A673 (cell line): ENCODE measurements at places on chromosomes 3 and 15.
A peak's percentile ranks its signal among the peaks of the same experiment; 100 is the strongest.

GRCh38 chr3:51620543-51620942 lies 50.5 kb upstream of the TEX264 start:
- no peak for DNase-seq

GRCh38 chr15:49645277-49645676 lies 24.4 kb downstream of the DTWD1 start:
- no peak for DNase-seq

DNA sequence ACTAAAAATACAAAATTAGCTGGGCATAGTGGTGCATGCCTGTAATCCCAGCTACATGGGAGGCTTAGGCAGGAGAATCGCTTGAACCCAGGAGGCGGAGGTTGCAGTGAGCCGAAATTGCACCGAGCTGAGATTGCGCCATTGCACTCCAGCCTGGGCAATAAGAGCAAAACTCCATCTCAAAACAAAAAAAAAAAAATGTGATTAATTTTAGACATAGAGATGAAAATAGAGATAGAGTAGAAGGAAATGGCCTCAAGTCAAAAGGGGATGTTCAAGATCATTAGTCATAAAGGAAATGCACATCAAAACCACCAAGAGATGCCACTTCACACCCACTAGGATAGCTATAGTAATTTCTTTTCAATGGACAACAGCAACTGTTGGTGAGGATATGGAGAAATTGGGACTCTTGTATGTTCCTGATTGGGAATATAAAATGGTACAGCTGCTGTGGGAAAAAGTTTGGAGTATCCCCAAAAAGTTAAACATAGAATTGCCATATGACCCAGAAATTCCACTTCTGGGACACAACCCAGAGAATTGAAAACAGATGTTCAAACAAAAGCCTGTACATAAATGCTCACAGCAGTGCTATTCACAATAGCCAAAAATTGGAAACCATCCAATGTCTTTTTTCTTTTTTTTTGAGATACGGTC lies 55.4 kb downstream of the ABHD2 start:
- DNase-seq = peak; percentile 93

DNA sequence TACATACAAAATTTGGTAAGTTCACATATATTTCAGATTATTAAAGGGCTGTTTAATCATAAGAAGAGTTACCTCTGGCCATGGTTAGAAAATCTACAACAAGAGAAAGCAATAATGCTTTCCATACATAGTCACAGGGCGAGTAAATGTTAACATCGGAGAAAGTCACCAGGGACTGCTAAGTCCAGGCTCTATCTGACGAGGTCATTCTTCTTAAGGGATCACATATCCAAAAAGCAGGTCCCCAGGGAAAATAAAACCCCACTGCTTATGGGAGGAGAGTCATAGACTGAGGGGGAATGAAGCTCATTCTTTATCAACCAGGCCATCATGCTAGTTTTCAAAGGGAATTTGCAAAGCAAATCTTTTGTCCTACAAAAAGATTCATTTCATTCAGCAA lies 3.1 kb downstream of the PCYT1A start:
- DNase-seq = no peak
